ENCODE measurements at places on chromosomes 13 and 19. TPM values are rescaled to one million over a fixed set of nuclear protein-coding genes. Genes with fewer than 3 reads are reported as not detected.

DNA sequence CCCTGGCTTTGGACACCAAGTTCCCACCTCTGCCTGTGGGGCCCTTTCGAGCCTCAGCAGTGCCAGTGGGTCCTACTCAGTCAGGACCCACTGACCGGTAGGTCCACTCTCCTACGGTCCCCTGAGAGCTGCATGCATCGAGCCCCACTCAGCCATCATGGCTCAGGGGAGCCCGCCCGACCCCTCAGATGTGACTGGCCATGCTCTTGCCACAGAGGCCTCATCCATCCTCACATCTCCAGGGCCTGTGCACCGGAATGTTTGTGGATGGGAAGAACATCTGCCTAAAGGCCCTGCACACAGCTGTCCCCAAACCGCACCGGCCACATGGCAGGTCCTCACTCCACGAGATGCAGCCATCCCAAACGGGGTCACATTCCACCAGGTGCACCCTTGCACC is 52.6 kb upstream of the C13orf46 start:
- DNase-seq, result no peak

- DNase-seq, result no peak
Observed at GRCh38 chr19:29908963-29909944, 32.8 kb upstream of the URI1 start.

DNA sequence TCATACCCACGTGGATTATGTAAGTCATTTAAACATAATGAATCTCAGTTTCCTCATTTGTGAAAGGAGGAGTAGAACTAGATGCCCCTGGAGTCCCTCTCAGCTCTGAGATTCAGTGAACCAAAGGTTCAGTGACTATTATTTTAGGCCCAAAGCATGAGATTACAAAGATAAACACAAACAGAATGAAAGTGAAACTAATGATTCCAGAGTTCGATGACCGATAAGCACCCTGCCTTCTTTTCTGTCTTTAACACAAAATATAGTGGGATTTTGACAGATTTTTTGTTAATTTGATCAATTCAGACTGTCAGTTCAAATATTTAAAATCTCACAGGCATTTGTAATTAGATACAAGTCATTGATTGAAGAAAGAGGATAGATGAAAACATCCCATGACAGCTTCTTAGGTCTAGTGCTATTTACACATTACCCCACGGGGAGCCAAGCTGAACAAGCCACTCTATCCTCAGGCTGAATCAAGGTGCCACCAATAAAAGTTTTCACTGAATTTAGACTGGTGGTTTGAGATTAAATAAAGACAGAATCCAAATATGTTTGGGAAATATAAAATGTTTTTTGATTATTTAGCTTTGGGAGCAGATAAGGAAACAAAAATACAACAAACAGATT is 64.6 kb upstream of the RAP2A start:
- no peak for DNase-seq

DNA sequence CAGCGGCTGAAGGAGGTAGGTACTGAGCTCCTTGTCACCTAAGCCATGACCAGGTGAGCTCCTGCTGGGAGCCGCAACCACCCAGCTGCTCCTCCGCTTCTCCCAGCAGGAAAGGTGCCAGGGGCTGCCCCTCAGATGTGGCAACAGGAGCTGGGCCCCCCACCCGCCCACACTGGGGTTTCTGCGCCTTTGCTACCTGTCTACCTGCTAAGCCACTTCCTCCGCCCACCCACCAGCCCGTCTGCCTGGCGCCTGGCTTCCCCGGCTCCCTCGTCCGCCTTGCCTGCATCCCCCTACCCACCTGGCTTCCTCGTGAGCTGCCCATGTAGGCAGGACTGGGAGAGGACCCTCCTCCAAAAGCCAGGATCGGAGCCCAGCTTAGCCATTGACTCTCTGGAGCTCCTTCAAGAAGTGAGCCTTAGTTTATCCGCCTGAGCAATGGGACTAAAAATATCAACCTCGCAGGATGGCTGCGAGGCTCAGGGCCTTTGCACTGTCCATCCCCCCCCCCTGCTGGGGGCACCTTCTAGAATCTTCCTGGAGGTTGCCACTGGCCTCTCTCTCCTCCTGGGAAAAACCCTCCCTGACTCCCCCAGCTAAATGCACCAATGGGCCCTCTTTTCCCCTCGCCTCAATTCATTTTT is 55.8 kb upstream of the KLF2 start:
- no peak for DNase-seq

GRCh38 chr13:106499113-106499512 is 36.3 kb downstream of the EFNB2 start:
- no peak for DNase-seq

DNA sequence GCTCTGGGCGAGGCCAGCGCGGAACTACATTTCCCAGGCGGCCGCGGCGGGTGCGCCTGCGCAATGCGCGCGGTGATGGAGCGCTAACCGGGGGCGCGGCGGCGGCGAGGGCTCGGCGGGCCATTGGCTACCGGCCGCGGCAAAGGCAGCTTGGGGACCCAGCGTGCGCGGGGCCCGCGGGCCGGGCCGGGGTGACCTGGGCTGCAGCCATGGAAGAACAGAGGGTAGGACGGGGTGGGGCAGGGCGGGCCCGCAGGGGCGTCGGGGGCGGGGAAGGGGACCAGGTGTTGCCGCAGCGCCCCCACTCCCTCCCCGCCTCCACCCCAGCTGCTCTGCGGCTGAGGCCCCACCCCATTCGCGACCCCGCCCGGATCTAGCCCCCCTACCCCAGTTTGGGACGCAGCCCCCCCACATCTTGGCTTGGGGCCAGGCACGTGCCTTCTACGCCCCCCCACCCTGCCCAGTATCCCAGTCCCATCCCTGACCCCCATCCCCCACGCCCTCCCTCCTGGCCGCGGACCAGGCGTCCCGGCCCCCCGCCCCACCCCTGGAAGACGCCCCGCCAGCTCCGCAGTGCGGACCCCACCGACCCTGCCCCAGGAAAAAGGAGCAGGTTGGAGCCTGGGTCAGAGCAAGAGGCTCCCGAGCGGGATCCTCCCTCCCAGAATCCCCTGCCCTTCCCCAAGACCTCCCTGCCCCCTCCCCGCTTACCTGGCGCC is at the start of gene FSD1:
TSS of gene FSD1 (plus strand) at position 61 of the 719 bp plus-strand sequence. CDS start at position 210, 149 bp downstream.
- DNase-seq, result no peak

- peak; percentile 87 for DNase-seq
Observed at GRCh38 chr19:1401138-1401888, at the start of gene GAMT. GAMT (minus strand) TSS chr19:1401542; CDS start chr19:1401476, 66 bp downstream.

DNA sequence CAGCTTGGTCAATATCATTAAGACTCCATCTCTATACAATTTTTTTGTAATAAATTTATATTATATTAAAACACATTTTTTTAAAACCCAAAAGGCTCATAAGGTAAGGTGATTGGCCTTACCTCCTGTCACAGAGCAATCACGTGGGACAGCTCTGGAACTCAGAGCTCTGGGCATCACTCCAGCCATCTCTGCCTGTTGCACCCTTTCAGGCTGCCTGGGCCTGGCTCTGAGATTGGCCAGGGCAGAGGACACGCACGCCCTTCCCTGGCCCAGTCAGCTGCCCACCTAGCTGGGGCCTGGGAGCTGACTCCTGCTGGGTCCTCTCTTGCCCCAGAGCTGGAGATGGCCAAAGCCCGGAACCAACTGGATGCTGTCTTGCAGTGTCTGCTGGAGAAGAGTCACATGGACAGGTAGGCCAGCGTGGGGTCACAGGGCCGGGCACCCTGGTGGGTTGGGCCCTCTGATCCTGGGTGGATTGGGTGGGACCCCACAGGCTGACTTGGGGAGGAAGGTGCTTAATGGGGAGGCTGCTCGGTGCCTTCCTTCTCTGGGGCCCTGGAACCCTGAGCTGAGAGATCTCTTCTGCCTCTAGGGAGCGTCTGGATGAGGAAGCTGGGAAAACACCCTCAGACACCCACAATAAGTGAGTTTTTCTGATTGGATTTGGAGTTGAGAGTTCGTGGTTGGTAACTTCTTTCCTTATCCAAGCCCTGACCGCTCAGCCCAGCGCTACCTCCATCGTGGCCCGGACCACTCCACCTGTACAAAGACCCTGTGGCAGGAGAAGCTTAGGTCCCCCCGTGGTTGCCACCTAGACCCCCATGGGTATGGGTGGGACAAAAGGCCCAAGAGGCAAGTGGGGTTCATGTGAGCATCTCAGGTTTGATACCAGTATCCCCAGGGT is 3.7 kb downstream of the LIN37 start:
- DNase-seq, result peak; percentile 75

DNA sequence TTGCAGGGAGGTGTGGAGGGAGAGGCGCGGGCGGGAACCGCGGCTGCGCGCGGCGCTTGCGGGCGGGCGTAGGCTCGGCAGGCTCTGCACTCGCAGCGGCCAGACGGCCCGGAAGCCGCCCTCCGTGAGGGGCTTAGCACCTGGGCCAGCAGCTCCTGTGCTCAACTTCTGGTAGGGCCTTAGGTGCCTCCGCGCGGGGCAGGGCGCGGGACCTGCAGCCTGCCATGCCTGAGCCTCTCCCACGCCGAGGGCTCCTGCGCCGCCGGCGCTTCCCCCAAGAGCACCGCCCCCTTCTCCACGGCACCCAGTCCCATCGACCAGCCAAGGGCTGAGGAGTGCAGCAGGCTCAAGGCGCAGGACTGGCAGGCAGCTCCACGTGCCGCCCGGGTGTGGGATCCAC is 940.8 kb upstream of the PCDH9 start:
- DNase-seq, result peak; percentile 71

- no peak for DNase-seq
Observed at GRCh38 chr13:63367522-63368198, 1952.0 kb upstream of the PCDH20 start.

- no peak for DNase-seq
Observed at GRCh38 chr13:60335531-60335930, 61.5 kb upstream of the TDRD3 start.

- DNase-seq, result no peak
Observed at GRCh38 chr13:103277959-103278694, 211.9 kb upstream of the SLC10A2 start.

DNA sequence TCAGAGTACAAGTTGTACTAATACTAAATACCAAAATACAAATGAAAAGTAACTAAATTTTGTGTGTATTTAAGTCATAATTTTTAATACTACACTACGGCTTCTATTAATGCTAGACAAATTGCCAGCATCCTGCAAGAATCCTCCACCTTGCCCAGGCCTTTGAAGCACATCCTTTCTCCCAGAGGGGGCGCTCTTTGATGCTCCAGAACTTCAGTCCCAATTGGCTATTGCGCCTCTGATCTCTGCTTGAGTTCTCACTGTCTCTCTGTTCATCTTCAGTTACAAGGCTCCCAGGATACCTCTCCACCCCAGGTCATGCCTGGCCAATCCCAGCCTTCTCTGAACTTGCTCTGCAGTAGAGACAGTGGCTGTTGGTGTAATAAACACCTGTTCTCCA is 141.0 kb downstream of the DCLK1 start:
- DNase-seq, result no peak

DNA sequence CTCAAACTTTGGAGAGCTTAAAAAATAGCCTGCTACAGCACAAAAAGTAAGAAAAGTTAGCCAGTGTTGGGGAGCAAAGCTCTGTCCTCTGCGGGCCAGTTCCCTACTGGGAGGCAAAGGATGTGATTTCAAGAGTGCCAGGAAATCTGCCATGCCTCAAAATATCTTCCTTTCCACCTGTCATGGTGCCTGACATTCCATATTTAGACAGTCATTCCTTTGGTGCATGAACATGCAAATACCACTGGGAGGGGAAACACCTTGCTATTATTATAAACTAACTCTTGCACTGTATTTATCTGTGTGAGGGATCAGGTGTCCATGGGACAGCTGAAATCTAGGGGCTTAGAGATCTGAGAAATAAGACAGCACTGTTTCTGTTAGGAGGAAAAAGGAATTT is 10.3 kb downstream of the FREM2 start:
- DNase-seq, result no peak

GRCh38 chr13:64884976-64885375 is 2345.2 kb downstream of the PCDH9 start:
- DNase-seq, result no peak

DNA sequence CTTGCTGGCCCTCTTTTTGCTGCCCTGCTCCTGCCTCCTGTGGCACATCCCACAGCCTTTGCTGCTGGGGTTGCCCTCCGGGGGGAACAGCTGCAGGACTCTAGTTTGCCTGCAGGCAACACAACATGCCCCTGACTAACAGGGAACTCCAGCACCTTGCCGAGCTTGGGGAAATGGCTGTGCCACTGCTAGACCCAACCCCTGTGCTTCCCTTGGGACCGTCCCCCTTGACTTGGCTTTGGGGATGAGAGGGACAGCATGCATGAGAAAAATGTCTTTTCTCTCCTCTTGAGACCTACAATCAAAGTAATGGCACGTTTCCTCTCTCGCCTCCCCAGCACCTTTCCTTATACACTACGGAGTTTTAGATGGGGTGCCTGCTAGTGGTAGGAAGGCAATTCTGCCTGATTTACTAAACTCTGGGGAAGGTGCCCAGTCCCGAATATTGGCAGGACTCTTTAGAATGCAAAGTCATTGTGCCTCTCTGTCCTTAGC is 12.4 kb upstream of the VWA8 start:
- DNase-seq, result no peak

- DNase-seq, result no peak
Observed at GRCh38 chr19:17775245-17775927, 19.6 kb upstream of the B3GNT3 start.

Gene THSD1
- 10.6 TPM for total RNA-seq

Gene PALM3
- total RNA-seq, result not detected

Gene LYPD5
- 48.1 TPM for total RNA-seq

Data from spleen (tissue), 13 donors.